Breast epithelium (tissue), 4 donors: ENCODE measurements at places on chromosomes 7 and 10.
A peak's percentile ranks its signal among the peaks of the same experiment; 100 is the strongest.

- no peak for DNase-seq
These were observed 69.0 kb downstream of the SEC61G start for GRCh38 chr7:54690050-54690443.

- DNase-seq: no peak
These were observed 91.4 kb upstream of the CYP26C1 start for GRCh38 chr10:92969151-92969550.

DNA sequence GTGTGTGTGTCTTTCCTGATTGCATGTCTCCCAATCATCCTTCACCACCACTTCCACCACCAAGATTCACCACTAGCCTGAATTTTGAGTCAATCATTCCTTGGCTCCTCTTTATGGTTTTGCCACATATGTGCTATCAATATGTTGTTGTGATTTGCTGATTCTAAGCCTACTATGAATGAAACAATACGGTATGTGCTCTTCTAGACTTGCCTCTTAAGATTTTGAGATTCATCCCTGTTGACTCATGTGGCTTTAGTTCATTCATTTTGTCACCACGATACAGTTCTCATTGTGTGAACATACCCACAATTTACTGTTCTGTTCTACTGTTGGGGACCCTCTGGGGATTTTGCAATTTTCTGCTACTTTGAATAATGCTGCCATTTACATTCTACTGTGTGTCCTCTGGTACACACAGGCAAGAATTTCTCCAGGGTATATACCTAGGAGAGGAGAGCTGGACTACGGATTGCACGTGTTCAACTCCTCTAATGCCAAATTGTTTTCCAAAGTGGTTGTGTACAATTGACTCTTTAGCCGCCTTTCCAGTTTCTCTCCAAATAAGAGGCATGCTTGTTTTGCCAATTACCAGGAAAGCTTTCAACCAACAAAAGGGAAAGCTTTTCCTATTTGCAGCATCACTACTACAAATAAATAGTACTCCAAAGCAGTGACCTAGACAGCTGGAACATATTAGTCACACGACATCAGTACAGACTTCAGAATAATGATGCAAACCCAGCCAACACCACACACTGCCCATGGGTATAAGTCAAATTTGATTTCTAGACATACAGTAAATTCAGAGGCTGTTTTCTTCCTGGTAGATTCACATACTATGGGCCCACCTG, 30.0 kb downstream of the SGMS1 start:
- DNase-seq: no peak

- no peak for DNase-seq
These were observed 44.1 kb upstream of the MXI1 start for GRCh38 chr10:110163192-110163773.

DNA sequence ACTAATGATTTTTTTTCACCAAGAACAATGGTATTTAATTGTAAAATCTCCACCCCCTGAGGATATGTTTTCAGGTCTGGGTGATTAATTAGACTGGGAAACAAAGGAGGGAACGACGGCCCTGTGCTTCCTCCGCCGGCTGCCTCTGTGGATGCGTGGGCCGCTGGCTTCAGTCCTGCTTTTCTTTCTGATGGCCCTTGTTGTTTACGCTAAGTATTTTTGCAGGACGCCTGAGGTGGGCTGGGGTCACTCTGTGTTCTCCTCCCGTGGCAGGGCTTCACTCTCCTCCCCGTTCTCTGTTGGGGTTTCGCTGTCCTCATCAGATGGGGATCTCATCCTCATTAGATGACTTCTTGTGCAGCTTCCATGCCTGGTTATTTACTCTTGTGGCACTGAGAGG, 5.2 kb upstream of the ACBD5 start:
- DNase-seq: no peak

DNA sequence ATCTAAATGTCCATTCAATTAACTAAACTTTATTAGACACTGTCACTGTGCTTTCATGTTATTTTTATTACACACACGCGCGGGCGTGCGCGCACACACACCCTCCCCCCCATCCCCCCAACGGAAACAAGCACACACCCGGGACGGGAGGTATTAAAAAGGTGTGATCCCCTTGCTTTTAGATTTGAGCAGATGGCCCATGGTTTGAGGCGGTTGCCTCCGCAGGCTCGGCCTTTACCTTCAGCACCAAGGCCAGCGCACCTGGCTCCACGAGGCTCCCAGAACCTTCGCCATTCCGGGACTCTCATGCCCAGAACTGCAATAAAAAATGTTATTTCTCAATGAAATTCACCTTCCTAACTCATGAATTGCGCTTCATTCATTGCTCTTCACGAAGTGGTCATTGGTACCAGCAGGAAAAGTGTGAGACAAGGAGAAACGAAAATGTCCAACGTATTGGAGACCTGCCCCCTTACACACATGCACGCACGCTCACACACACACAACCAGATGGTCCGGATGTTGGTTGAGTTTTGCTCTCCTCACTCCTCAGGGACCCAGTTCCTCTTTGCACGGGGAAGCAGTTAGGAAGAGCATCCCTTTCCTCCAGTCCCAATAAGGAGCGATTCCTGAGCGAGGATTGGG, 20.8 kb upstream of the PTF1A start:
- no peak for DNase-seq

- no peak for DNase-seq
These were observed 223.2 kb downstream of the SH2D4B start for GRCh38 chr10:80760914-80761371.

DNA sequence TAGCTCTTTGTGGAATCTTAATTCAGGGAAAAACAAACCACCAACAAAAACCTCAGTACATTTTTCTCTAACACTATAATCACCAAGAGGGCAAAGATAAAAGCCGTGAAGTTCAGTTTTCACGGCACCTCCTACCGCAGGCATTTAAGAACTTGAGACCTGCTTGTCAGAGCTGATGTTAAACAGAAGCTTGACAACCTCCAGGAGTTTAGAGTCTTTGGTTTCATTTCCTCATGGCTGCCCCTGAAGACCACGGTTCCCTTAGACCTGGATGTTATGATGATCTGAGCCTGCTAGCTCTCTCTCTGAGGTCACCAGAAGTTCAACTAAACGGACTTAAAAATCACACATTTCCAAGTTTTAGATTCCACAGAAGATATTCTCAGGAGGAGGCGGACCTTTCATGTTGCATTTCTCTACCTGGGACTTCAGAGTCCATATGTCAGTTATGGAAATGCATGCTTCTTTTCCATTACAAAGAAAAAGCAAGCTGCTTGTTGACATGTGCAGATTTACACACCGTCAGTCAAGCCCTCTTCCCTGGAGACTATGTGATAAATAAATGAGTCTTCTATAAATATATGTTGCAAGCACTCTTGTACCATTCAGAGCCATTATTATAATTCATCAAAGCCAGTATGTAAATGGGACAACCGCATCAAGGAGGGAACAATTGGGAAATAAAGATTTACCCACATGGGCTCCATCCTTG, 258.0 kb downstream of the GFRA1 start:
- DNase-seq: no peak

GRCh38 chr7:64045301-64046040, at the start of gene ZNF727:
Gene ZNF727 (plus strand): TSS chr7:64045434. CDS start chr7:64045622, 188 bp downstream.
- DNase-seq: peak; percentile 81
